ENCODE measurements at places on chromosomes 7 and 10.

GRCh38 chr7:65744406-65744805 lies 128.5 kb upstream of the VKORC1L1 start:
- DNase-seq = no peak

- DNase-seq = peak; percentile 17
Measured at GRCh38 chr7:28536259-28536658, 123.9 kb downstream of the CREB5 start.

DNA sequence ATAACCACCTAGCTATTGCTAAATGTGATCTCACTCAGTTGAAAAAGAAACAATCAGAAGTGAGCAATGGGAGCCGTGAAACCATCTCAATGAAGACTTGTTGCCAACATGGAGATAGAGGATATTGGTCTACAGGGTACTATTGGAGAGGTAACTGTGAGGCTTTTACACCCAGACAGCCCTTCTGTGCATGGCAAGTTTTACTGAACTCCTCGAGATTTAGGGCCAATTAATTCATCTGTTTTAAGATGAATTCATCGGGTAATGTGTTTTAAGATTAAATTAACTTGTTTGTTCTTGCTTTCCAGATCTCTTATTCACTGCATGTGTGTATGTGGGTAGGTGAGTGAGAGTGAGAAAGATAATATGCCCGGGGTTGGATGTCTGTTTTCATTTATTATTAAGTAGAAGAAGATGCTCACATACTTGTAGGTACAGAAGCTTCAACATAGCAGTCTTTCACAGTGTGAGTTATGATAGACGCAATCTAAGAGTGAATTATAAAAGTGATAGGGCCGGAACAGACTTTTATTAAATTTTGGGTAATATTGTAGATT lies 323.8 kb downstream of the EXOC4 start:
- no peak for DNase-seq

DNA sequence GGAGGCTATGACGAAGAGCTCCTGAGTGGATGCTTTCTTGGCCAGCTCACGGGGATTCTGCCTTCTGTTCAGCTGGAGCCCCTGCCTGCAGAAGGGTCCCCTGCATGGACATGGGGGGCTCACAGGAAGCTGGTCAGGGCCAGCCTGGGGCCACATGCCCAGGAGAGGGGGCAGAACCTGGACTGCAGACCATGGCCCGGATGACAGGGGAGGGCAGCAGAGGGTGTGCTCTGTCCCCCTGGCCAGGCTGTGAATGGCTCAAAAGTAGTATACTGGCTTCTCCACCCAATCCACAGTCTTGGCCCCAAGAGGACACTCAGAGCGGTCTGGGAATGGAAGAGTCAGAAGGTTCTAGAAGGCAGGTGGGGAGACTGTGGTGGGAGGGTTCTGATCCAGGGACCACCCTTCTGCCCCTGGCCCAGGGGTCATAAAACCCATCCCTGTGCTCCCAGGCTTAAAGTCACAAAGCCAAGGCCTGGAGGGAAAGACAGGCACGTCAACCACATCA lies 40.3 kb downstream of the PPIF start:
- DNase-seq = no peak

DNA sequence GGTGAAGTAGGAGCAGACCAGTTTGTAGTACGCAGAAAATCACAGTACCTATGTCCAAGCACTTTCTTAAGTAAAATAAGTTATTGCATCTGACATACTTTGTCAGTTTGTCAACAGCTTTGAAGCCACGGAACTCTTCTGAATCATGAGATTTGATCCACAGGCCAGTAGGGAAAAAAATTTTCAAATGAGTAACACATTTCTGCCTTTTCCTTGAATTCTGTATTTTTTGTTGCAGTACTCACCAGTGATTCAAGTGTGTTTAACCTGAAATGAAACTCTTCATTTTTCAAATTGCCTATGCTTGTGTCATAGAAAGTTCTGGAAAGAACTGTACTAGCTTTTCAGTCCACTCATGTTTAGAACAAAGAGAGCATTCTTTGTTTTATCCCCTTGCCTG lies 337.7 kb downstream of the GATA3 start:
- DNase-seq = peak; percentile 68

- DNase-seq = no peak
Measured at GRCh38 chr7:21868576-21868850, 77.2 kb downstream of the CDCA7L start.

GRCh38 chr10:98376485-98376884 lies 38.5 kb downstream of the PYROXD2 start:
- peak; percentile 9 for DNase-seq

Data from bronchial epithelial cell (primary cell).